MM.1S (cell line): ENCODE measurements at places on chromosomes 3 and 15.

DNA sequence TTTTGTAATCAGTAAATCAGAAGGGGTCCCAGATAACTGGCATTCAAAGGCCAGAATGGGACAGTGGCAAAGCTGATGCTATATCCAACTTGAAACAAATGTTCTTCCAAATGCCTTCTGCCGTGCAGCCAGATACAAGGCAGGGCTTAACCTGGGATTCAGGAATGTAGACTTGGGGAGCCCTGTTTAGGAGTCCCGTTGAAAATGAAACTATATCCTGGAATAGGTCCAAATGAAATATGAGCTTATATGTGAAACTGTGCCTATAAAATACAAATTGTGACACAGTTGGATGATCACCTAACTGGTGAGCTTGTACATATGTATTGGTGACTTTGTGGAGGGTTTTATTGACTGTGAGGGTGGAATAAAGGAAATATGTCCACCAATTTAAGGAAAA lies 28.7 kb downstream of the FRMD4B start:
- H3K36me3 ChIP-seq, result no peaks in the 10 kb centered on the region
- no peak for DNase-seq
- H3K27me3 ChIP-seq, result no peaks in the 10 kb centered on the region
- no peak overlapping the region for H3K27ac ChIP-seq
- H3K4me3 ChIP-seq, result no peak overlapping the region
- H3K4me1 ChIP-seq, result no peaks in the 10 kb centered on the region

DNA sequence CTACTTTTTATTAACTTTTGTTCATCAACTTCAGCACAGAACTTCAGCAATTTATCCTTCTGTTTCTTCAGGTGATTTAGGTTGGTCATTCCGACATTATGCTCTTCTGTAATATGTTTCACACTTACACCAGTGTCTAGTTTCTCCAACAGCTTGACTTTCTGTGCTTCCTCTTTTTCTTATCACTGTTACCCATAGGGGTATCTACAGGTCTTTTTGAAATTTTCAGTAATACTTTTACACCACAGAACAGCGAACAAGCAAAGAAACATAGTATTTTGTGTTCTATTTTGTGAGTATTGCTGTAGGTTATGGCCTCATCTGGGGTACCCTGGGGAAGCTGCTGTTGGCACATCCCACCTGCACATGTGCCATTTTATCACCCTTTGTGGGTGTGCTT lies 260.7 kb downstream of the NSUN3 start:
- no peaks in the 10 kb centered on the region for H3K27me3 ChIP-seq
- H3K4me3 ChIP-seq, result no peak overlapping the region
- DNase-seq, result no peak
- no peaks in the 10 kb centered on the region for H3K4me1 ChIP-seq
- H3K27ac ChIP-seq, result no peak overlapping the region

DNA sequence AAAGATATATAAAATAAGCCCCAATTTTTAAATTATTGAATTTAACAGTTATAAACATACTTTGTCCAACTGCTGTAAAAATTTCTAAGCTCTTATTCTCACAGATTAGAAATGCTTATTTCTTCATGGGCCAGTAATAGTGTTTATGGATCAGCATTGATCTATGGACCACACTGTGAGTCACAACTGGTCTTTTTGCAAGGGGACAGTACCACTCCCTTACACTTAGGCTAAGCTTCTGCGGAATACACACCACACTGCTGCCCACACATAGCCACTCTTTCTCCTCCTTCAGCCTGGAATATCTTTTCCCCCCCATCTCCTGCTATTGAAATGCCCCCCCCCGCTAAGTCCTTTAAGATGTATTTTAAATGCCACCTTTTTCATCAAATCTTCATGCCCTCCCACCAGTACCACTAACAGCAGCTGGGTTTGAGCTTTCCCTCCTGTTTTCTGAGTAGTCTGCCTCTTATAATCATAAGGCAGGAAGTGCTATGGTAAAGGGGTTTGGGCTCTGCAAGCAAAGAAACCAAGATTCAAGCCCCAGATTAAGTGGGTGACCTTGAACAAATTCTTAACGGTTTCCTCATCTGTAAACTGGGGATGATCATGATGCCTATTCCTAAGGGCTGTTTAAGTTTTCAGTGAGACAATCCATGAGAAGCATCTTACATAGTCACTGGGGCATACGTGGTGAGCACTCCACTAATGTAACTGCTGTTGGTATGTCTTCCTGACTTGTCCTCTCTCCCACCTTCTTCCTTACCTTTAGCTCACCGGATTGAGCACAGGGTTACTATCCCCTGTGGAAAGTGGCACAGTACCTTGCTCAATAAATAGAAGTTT lies 69.2 kb downstream of the DCUN1D1 start:
- H3K36me3 ChIP-seq, result 0 out of 2 replicates have a peak, but pooled peaks cover 11% of the 10 kb centered on the region
- H3K4me1 ChIP-seq, result peaks cover 12% of the 10 kb centered on the region
- DNase-seq, result no peak
- H3K27me3 ChIP-seq, result no peaks in the 10 kb centered on the region
- H3K4me3 ChIP-seq, result no peak overlapping the region

DNA sequence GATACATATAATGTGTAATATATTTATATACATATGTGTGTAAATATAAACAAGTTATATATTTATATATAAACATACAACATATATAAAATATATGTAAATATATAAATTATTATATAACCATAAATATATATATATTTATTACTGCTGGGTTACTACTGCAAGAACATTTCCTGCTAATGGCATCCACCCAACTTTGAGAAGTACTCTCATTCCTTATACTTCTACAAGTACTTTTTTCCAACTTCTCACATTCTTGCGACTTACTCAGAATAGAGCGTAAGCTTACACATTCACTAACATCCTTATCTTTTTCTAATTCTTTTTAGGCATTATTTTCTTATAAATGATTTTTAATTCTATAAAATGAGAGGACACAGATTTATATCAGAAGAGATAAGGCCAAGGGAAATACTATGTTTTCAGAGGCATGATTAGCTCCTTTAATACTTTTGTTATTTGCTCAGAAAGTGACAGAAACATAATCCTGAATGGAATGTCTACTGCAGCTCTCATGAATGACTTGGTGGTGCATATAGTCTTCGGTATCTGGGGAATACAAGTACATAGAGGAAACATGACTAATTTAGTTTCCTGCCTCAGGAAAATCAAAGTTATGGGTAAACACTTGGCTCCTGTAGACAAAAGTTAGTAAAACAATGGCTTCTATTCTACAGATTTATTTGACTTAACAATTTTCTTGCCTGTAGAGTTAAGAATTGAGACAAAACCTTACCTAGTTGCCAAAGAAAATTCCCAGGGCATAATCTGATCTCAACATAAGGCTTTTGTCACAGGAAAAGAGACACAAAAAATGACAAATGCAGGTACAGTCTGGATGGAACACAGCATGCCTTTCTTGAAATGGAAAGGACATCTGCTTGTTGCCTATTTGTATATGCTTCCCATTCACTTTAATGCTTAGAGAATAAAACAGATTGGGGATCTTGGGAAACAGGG lies 453.9 kb downstream of the SQOR start:
- no peak for DNase-seq
- no peaks in the 10 kb centered on the region for H3K4me1 ChIP-seq
- H3K36me3 ChIP-seq, result no peaks in the 10 kb centered on the region
- H3K27ac ChIP-seq, result no peak overlapping the region
- H3K27me3 ChIP-seq, result no peaks in the 10 kb centered on the region

DNA sequence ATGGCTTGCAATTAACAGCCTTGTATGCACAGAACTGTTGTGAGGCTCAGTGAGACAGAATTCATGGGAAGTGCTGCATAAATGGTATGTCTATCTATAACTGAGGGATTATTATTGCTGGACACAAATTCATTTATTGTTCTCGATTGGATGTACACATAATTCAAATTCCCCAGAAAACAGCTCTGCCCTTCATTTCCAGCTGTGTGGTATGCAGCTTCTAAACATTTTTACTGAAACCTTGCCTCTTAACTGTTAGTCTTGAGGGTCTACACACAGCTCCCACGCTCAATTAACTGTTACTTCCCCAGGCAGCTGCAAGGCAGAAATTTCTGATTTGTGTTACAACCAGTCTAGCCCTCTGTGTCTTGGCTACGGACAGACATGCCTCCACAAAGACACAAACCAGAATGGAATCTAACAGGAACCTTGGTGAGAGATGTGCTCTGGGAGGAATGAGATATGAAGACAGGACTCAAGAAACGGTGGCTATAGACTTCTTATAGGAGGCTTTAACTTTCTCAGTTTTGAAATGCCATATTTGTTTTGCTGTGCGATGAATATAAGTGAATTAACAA lies 139.7 kb upstream of the TBL1XR1 start:
- no peak overlapping the region for H3K4me3 ChIP-seq
- DNase-seq, result no peak
- H3K27ac ChIP-seq, result no peak overlapping the region
- peaks cover 30% of the 10 kb centered on the region for H3K4me1 ChIP-seq

- DNase-seq, result no peak
- no peaks in the 10 kb centered on the region for H3K36me3 ChIP-seq
- no peak overlapping the region for H3K27ac ChIP-seq
- H3K4me3 ChIP-seq, result no peak overlapping the region
Observed at GRCh38 chr3:24843955-24844354, 349.3 kb upstream of the THRB start.

DNA sequence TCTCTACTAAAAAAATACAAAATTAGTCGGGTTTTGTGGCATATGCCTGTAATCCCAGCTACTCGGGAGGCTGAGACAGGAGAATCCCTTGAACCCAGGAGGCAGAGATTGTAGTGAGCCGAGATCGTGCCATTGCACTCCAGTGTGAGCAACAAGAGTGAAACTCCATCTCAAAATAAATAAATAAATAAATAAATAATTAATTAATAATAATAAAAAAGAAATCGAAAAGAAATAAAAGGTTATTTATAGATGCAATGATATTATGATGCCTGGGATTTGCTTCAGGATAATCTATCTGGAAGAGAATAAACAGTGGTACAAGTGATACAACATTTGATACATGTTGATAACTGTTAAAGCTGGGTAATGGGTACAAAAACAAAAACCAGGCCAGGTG lies 58.6 kb downstream of the SOX2 start:
- H3K27ac ChIP-seq, result no peak overlapping the region
- no peak overlapping the region for H3K4me3 ChIP-seq
- no peak for DNase-seq

GRCh38 chr15:78808550-78808949 lies 2.7 kb downstream of the ADAMTS7 start:
- no peak overlapping the region for H3K27ac ChIP-seq
- H3K27me3 ChIP-seq, result peaks cover 27% of the 10 kb centered on the region
- H3K4me1 ChIP-seq, result no peaks in the 10 kb centered on the region
- H3K4me3 ChIP-seq, result no peak overlapping the region
- DNase-seq, result peak; percentile 74

- H3K4me1 ChIP-seq, result no peaks in the 10 kb centered on the region
- DNase-seq, result no peak
- no peak overlapping the region for H3K27ac ChIP-seq
- H3K27me3 ChIP-seq, result no peaks in the 10 kb centered on the region
- no peaks in the 10 kb centered on the region for H3K36me3 ChIP-seq
Observed at GRCh38 chr15:45094358-45094730, 19.6 kb downstream of the DUOX2 start.

- no peak for DNase-seq
- no peaks in the 10 kb centered on the region for H3K36me3 ChIP-seq
- H3K27ac ChIP-seq, result no peak overlapping the region
Observed at GRCh38 chr3:115293321-115293720, 146.2 kb upstream of the ZBTB20 start.

DNA sequence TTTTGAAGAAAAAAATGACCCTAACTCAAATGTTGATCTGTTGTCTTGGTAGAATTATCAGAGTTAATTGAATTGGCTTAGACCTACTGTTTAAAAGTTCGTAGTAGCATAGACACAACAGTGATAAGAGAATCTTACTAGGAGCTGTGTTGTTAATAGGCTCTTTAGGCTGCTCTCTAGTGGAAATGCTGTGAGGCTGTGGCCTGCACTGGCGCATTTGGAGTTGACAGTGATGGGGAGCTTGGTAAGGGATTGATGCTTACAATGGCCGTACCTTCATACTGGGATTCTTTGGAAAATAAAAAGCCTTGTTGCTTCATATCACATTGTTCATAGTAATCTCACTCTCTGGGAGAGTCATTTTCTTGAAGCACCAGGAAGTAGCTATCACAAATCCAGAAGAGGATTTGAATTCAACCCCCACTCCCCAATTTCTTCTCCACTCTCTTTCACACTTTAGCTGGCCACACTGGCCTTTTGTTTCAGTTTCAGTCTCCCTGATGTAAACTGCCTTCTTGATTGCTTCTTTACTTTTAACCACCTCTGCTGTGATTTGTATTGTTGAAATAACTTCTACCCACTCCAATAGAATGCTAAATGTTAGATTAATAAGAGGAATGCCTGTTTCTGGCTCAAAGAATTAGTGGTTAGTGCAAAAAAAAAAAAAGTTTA lies 56.6 kb downstream of the CEP63 start:
- H3K4me1 ChIP-seq, result peaks cover 6% of the 10 kb centered on the region
- no peak for DNase-seq
- H3K27ac ChIP-seq, result no peak overlapping the region
- H3K27me3 ChIP-seq, result no peaks in the 10 kb centered on the region

GRCh38 chr3:64247991-64248646 lies 22.9 kb upstream of the PRICKLE2 start:
- DNase-seq, result no peak
- no peak overlapping the region for H3K27ac ChIP-seq
- no peak overlapping the region for H3K4me3 ChIP-seq
- no peaks in the 10 kb centered on the region for H3K36me3 ChIP-seq
- no peaks in the 10 kb centered on the region for H3K27me3 ChIP-seq

DNA sequence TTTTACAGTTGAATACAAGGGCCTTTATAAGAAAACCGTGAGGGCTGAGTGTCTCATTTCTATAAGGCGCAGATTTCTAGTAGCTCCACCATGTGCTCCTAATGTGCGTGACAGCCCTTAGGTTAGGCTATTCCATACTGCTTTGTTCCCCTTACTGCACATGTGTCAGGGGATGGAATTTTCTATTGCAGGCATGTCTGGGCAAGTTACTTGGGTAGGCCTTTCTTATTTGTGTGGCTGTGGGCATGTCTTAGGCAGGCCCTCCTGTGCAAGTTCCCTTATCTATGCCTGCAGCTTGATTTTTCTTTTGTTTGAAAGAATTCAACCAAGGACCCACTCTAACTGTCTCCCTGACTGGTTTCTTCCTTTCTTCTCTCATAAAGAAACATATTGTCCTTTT lies 434.2 kb upstream of the CNTN3 start:
- no peak overlapping the region for H3K4me3 ChIP-seq
- no peaks in the 10 kb centered on the region for H3K27me3 ChIP-seq
- DNase-seq, result no peak
- H3K4me1 ChIP-seq, result no peaks in the 10 kb centered on the region

GRCh38 chr3:43998370-43998835 lies 243.3 kb upstream of the TOPAZ1 start:
- H3K27ac ChIP-seq, result no peak overlapping the region; the same call in 1 of the 2 replicates
- DNase-seq, result peak; percentile 19
- H3K4me3 ChIP-seq, result peak overlapping the region; percentile 89
- H3K4me1 ChIP-seq, result peaks cover 30% of the 10 kb centered on the region
- H3K27me3 ChIP-seq, result peaks cover 16% of the 10 kb centered on the region; the same call in 1 of the 2 replicates

GRCh38 chr3:72661115-72661457 lies 187.2 kb downstream of the SHQ1 start:
- no peaks in the 10 kb centered on the region for H3K27me3 ChIP-seq
- H3K36me3 ChIP-seq, result no peaks in the 10 kb centered on the region
- no peak overlapping the region for H3K27ac ChIP-seq
- H3K4me1 ChIP-seq, result no peaks in the 10 kb centered on the region

- H3K4me1 ChIP-seq, result no peaks in the 10 kb centered on the region
- no peaks in the 10 kb centered on the region for H3K36me3 ChIP-seq
- H3K4me3 ChIP-seq, result no peak overlapping the region
- no peak overlapping the region for H3K27ac ChIP-seq
- H3K27me3 ChIP-seq, result no peaks in the 10 kb centered on the region
- DNase-seq, result no peak
Observed at GRCh38 chr3:59641169-59641899, 591.5 kb upstream of the CFAP20DC start.
